Suppressor macrophage (primary cell): ENCODE measurements at places on chromosomes 13 and 19.

DNA sequence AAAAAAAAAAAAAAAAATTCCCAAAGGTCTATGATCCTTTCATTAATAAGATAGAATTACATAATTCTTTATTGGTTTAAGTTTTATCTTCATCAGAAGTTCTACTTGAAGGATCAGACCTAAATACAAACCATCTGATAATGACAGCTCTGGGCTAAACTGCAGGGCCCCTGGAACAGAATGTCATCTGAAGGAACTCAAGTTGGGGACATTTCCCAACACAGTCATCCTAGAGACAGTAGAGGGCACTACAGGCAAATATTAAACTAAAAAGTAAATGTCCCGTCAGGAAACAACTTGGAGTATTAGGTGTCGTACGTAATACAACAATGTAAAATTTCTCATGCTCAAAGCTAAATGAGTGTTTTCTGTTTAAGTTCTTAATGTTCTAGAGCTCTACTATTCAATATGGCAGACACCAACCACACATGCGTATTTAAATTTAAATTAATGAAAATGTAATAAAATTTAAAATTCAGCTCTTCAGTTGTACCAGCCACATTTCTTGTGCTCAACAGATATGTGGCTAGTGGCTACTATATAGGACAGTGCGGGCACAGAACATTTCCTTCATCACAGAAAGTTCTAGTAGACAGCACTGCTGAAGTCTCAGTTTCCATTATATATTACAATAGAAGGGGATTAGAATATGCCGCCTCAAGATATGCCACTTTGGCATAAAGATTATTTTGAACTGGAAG lies 21.8 kb upstream of the NAXD start:
- peak; percentile 61 for DNase-seq

DNA sequence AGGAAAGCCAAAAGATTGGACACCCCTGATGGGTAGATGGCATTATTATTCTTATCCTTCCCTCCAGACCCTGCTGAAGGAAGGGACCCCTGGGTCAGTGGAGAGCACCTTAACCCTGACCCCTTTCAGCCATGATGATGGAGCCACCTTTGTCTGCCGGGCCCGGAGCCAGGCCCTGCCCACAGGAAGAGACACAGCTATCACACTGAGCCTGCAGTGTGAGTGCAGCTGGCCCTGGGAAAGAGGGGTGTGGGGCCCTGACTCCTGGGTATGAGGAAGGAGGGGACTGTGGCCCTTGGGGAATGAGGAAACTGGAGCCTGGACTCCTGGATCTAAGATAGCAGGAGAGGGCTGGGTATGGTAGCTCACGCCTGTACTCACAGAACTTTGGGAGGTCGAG lies 2.7 kb downstream of the KIRREL2 start:
- no peak for DNase-seq

GRCh38 chr13:62997696-62998095 lies 1582.0 kb upstream of the PCDH20 start:
- no peak for DNase-seq

GRCh38 chr13:49806126-49806536 lies 13.6 kb upstream of the KPNA3 start:
- no peak for DNase-seq

DNA sequence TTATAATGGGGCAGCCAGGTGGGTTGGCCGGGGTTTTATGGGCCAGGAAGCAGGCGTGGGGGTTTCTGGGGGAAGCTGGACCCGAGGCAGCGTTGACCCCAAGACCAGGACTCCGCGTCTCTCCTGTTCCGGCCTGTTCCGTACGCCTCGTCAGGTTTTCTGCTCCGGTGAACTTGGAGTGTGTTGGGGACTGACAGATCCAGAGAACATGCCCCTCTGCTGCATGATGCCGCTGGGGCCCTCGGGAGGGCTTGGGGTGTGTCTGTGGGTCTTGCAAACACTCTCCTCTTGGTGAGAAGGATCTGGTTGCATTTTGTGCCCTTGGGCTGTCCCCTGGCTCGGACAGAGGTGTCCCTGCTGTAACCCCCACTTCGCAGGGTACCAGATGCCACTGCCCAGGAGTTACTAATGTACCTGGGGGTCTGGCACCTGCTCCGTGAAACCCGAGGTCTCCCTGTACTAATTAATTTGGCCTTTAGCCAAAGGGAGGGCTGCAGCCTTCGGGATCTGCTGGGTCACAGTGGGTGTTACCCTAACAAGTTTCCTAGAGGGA lies 15.6 kb downstream of the KDM4B start:
- no peak for DNase-seq

- no peak for DNase-seq
Measured at GRCh38 chr13:79519255-79519654, 38.3 kb downstream of the NDFIP2 start.

- DNase-seq, result no peak
Measured at GRCh38 chr19:11486661-11487503, 6.0 kb upstream of the ELAVL3 start.

DNA sequence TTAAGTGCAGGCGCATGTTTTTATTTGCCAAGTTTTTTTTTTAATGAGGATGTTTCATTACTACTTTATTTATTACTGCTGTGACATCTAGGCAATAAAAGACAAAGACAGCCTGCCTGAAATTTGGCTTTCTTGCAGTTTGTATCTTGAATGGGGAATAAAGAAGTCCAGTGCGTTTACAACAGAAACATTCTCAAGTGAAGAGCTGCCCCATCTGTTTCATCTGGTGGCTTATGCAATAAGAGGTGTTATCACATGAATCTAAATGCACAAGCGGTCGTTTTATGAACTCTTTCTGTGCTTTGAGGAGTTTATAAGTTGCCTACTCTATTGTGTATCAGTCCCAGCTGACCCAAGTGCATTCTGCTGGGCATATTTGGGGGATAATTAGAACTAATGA lies 12.6 kb upstream of the MAB21L1 start:
- DNase-seq, result no peak

DNA sequence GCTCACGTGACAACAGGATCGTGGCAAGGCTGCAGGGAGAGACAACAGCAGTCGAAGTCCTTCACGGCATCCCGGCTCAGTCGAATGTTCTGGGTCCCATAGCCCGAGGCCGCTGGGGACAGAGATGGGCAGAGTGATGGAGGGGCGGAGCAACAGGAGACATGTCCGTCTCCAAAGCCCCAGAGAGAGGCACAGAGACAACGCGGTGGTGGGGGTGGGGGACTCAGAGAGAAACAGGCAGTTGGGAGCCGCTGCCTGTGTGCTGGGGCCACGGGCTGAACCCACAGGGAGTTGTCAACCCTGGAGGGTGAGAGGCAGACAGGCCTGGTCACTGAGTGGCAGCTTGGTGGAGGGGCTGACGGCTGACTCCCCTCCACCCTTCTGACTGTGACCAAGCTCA lies 20.4 kb downstream of the NOSIP start:
- no peak for DNase-seq

DNA sequence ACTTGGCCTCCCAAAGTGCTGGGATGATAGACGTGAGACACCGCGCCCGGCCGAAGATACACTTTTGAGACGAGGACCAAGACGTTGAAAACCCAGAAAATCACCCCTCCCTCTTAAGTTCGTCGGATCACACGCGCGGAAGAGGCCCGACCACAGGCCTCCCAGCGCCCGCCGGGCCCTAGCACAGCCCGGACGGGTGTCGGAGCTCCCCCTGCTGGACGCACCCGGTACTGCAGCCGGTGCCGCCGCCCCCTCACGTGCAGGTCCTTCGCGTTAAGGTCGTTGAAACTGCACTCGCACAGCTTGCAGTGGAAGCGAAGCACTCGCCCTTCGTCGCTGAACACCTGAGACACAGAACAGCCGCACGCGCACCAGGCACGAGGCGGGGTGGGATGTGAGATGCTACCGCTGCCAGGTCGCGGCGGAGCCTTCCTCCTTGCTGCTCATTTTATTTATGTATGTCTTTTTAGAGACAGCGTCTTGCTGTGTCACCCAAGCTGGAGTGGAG lies 35.7 kb upstream of the MATK start:
- peak; percentile 91 for DNase-seq

- no peak for DNase-seq
Measured at GRCh38 chr19:7874897-7875273, 695 bp upstream of the PRR36 start.

GRCh38 chr13:80524447-80525215 lies 183.7 kb upstream of the SPRY2 start:
- DNase-seq, result no peak

DNA sequence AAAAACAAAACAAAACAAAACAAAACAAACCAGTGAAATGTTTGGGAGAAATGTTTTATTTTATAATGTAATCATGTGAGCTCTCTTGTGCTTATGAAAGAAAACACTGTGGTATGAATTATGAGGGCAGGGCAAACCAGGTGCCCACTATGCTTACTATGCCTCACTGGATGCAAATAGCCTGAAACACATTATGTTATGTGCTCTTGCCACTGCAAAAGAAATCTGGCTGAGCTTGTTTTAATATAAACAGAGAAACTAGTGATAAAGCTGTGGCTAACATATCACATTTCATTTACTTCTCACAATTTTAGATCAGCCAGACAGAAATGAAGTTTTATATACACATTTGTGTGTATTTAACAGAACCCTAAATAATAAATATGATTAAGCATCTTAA lies 8.7 kb upstream of the NBEA start:
- DNase-seq, result no peak

GRCh38 chr13:28628241-28628640 lies 30.7 kb upstream of the POMP start:
- DNase-seq, result peak; percentile 75

- DNase-seq, result no peak
Measured at GRCh38 chr19:33564836-33565338, 43.3 kb upstream of the PEPD start.

DNA sequence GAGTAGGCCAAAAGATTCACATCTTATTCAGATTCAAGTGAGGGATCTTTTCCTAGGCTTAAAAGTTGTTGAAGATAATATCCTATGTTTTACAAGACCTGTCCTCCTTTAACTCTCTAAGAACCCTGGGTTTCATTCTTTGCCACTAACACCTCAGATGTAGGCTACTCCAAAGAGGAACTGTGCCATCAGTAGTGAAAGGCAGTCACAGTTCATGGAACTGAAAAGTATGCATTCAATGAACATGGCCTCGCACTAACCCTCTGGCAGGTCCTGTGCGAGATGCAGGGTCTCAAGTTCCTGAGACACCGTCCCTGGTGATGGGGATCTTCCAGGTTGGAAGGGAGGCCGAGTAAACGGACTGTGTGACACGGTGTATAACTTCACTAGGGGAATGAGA lies 4.3 kb downstream of the LGALS14 start:
- no peak for DNase-seq

- peak; percentile 23 for DNase-seq
Measured at GRCh38 chr19:10193790-10194499, 808 bp downstream of the DNMT1 start.

- DNase-seq, result no peak
Measured at GRCh38 chr13:98706446-98707110, 45.9 kb downstream of the SLC15A1 start.

- peak; percentile 77 for DNase-seq
Measured at GRCh38 chr13:79541426-79542049, 60.6 kb downstream of the NDFIP2 start.

GRCh38 chr19:33225458-33225926 lies at the start of gene SLC7A10:
Gene SLC7A10 (minus strand): TSS chr19:33225850. CDS start chr19:33225703, 147 bp downstream.
- peak; percentile 43 for DNase-seq

DNA sequence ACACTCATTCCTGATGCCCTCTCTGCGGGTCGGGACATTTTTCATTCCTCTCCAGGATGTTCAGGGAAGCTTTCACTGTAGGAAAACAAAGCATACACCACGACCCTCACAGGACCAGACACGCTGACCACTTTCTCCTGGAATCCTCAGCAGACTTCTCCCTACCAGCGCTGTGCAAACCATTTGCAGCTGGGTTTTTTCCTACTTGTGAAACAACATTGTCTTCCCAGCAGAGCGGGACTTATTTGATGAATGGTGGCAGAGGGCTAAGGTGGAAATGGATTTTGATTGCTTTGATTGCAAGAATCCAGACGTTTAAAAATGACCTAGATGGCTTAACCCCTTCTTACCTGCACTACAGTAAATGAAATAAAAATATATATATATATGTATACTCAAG lies 265.9 kb downstream of the TBC1D4 start:
- DNase-seq, result no peak
